ENCODE measurements at places on chromosomes 2 and 18.

- DNase-seq = no peak
Measured at GRCh38 chr2:239666053-239666854, 265.4 kb upstream of the HDAC4 start.

- no peak for DNase-seq
Measured at GRCh38 chr2:18423636-18424035, 136.8 kb downstream of the RDH14 start.

- DNase-seq = no peak
Measured at GRCh38 chr2:32484937-32485336, 128.1 kb downstream of the BIRC6 start.

- no peak for DNase-seq
Measured at GRCh38 chr18:76564655-76565237, 69.7 kb upstream of the ZNF516 start.

DNA sequence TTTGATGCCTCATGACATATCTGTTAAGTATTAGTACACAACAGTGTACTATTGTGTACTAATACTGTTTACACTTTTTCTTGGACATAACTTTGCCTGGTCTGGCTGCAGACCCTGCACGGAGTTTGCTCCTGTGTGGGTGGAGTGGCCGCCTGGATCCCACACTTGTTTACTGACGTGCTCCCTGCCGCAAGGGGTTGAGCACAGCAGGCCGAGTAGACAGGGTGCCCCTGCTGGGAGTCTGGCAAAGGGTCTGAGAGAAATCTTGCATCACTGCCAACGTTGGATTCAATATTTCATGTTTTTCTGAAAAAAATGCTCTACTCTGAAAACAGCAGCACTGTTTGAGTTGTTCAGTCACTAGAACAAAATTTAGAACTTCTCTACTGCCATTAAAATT lies 59.0 kb downstream of the PDK1 start:
- no peak for DNase-seq

Data from hematopoietic multipotent progenitor cell treated with erythropoietin and hydrocortisone succinate and interleukin-3 and kit ligand, for 17 days (in vitro differentiated cells).